ENCODE measurements at places on chromosomes 13 and 19. TPM values are rescaled to one million over a fixed set of nuclear protein-coding genes. Genes with fewer than 3 reads are reported as not detected.

PCDH8 gene
- not detected for polyA plus RNA-seq

CCDC194 gene
- polyA plus RNA-seq, result not detected

GRCh38 chr13:49308097-49308875 lies 60.6 kb downstream of the CDADC1 start:
- no peak for DNase-seq

- DNase-seq, result no peak
These were observed 82.0 kb upstream of the SHISA2 start for GRCh38 chr13:26133851-26134250.

DNA sequence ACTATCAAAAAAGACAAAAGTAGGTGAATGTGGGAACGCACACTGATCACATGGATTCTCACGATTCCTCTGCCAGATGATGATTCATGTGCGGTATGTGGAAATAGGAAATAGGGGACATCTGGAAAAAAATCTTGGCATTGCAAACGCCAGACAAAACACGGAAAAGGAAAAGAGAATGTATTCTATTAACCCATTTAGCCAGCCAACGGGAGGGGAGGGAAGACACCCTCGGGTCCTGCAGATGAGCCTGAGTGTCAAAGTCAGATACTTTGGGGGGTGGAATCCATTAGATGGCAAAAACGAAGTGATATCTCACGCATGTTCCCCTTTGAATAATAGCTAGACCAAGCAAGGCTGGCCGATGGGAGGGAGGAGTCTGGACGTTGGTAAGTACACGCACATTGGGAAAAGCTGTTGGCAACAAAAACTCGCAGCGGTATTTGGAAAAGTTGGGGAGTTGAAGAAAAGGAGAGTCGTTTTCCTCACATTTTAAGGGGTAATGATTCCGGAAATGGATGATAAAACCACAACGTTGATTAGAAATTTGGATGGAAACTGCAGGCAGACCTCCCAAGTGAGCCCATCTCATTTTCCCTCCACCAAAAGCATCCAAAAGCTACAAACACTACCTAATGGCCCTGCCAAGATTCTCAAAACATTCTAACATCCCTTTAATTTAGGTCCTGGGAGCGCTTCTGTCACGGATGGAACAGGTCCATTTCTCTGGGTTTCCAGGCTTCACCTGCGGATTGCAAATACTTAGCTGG lies 73.6 kb downstream of the COL4A1 start:
- DNase-seq, result peak; percentile 42
